ENCODE measurements at places on chromosomes 3 and 15.
A peak's percentile ranks its signal among the peaks of the same experiment; 100 is the strongest.

DNA sequence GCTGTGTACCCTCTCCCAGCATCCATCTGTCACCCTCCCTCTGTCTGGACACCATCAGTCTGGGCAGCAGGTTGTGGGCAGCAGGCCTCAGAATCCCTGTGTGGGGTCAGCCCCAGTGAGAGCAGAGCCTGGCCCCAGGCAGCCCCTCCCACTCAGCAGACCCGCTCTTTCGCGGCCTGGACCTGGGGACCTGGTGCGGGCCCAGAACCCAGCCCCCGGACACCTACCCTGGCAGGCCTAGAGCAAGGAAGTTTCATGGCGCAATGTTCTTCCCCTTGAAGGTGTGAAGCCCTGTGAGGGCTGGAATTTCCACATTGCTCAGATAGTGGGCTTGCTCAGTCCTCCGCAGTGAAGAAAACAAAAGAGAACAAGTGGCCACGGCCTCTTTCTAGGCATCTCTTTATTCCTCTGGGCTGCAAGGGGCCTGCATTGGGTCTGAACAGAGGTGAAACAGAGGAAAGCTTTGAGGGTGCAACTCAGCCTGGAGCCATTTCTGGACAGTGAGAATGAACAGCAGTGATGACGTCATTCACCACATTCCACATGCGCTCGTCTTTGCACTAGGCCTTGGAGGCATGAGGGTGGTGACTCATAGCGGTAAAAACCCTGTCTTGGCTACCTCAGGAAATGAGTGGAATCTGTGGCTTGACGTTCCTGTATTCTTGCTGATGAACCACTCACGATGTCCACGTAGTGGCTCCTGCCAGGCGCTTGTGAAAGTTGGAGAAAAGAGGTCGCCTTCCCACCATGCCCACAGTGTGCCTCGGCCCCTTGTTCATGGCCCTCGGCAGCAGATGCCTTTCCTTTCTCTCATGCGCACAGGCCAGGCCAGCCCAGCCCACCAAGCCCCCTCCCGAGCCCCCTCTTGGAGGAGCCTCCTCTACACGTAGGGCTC is 66.1 kb downstream of the SLC30A4 start:
- H3K4me1 ChIP-seq = peaks cover 38% of the 10 kb centered on the region
- DNase-seq = peak; percentile 98
- no peaks in the 10 kb centered on the region for H3K27me3 ChIP-seq
- peak overlapping the region; percentile 82 for H3K27ac ChIP-seq

DNA sequence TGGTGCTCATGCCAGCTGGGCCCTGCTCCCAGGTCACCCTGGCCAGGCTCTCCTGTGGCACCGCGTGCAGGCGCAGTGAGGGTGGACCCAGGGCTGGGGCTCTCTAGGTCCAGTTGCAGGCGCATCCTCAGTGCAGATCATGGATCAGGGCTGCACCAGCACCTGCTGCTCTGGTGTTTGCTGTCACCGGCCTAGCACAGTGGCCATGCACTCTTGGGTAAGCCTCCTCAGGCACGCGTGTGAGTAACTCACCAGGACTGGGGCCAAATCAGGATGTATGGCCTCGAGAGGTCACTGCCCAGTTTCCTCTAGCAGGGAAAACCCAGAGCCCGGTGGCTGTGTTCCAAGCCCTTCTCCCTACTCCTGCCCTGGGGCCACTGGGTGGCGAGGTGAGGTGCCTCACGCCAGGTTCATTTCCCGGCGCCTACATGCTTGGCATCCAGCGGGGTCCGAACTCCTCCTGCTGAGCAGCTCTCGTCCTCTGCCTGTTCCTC is 45.5 kb upstream of the SLC41A3 start:
- peak; percentile 57 for DNase-seq
- H3K36me3 ChIP-seq = no peaks in the 10 kb centered on the region
- H3K27ac ChIP-seq = no peak overlapping the region
- no peaks in the 10 kb centered on the region for H3K4me1 ChIP-seq
- H3K4me3 ChIP-seq = no peak overlapping the region

GRCh38 chr3:134682196-134682880 is 31.5 kb upstream of the KY start:
- H3K27me3 ChIP-seq = no peaks in the 10 kb centered on the region
- H3K4me3 ChIP-seq = no peak overlapping the region
- H3K27ac ChIP-seq = no peak overlapping the region
- H3K4me1 ChIP-seq = no peaks in the 10 kb centered on the region

DNA sequence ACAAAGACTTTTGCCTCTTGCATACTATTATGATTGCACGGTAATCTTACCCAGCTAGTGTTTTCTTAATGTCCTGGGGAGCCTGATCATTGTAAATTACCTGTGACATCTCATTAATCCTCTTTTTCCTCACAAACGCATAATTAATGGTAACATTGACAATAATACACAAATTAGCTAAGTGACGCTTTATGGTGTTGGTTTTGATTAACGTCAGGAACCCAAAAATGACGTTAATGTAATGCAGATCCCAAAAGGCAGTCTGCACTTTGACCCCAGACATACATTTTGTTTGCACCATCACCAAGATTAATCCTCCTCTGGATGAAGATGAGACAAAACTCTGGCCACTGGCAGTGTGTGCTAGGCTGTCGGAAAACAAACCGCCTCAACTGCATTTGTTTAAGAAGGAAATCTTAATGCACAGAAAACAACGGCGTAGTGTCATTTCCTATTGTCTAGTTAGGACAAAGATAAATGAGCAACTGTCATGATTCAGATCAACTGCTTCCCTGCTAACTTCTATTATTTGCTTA is 83.9 kb upstream of the CDIN1 start:
- H3K4me1 ChIP-seq = no peaks in the 10 kb centered on the region
- no peak overlapping the region for H3K27ac ChIP-seq
- no peak overlapping the region for H3K4me3 ChIP-seq
- H3K27me3 ChIP-seq = no peaks in the 10 kb centered on the region
- DNase-seq = no peak
- no peaks in the 10 kb centered on the region for H3K36me3 ChIP-seq

DNA sequence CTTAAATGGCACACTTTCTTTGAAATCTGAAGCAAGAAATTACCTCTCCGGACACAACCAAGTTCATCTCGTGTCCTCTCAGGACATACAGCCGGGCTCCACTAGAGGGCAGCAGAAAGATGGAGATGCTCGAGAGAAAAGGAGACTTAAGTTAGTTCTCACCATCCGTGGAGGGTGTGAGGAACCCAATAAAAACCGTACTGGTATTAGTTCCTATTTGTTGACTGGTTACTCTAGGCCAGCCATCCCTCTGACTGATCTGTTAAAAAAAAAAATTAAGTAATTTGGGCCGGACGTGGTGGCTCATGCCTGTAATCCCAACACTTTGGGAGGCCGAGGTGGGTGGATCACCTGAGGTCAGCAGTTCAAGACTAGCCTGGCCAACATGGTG is 7.9 kb upstream of the CYP11A1 start:
- no peaks in the 10 kb centered on the region for H3K36me3 ChIP-seq
- peak; percentile 86 for DNase-seq
- H3K4me1 ChIP-seq = peaks cover 6% of the 10 kb centered on the region
- H3K27me3 ChIP-seq = no peaks in the 10 kb centered on the region
- no peak overlapping the region for H3K4me3 ChIP-seq

All from RWPE2 (cell line).